Stimulated activated CD8-positive, alpha-beta memory T cell treated with anti-CD3 and anti-CD28 coated beads, Interleukin-4, amount 100 ng/mL, for 1 hour (primary cell): ENCODE measurements at places on chromosomes 12 and 14.

DNA sequence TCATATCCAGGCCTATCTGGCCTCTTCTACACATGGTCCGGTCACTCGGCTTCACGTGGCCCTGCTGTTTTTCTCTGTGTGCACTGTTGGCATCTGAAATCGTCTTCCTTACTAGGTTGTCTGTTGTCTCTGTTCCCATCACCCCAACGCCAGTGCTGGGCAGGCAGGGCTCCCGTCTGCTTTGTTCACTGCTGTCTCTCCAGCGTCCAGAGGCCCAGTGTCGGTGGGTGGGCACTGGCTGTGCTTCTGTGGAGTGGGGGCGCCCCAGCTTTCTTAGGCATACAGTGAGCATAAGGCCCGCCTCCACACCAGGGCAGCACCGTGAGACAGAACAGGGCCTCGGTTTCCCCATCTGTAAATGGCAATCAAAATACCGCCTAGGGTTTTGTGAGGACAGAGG lies 153.1 kb downstream of the BCL11B start:
- DNase-seq: no peak

- DNase-seq: no peak
Observed at GRCh38 chr14:67602076-67602475, 2.0 kb upstream of the PIGH start.

GRCh38 chr12:2477009-2477766 lies 317.6 kb upstream of the FKBP4 start:
- DNase-seq: no peak

GRCh38 chr12:26646571-26646970 lies 186.4 kb downstream of the ITPR2 start:
- DNase-seq: no peak

DNA sequence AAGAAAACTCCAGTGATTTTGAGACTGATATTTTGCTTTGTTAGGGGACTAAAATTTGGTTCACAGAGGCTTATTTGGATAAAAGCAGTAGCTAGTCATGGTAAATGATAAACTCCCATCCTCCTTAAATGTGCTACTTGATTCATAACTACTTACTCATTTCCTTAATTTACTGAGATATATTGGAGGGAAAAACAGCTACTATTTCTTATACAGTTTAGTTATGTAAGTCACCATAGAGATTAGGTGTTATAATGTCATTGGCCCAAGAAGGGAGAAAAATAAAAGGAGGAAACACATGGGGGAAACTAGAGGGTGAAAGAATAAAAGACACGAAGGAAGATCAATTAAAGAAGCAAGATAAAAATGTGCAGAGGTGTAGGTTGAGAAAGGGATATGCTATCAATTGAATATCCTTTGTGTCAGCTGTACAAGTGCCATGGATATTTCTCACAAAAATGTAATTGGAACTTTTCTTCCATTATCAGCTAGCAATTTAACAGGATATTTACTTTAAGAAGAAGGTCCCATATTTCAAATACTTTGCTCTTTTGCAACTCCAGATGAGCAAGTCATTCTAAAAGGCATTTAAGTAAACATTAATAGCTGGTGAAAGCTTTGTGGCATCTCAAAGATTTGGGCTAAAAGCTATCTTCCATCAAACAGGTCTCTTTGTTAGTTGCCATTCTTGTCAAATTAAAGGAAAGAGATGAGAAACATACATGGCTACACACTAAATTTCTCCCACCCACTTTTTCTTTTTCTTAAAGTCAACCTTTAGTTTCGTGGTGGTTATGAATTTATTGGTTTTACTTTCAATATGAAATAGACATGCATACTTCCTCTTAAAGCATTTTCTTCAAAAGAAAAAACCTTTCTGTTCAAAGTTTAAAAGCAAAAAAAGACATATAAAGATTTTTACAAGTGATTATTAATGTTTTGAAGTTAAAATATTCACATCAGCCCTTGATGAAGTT lies 439.5 kb downstream of the CCER1 start:
- DNase-seq: no peak
